ENCODE measurements at places on chromosomes 5 and 9.

- DNase-seq, result peak; percentile 29
These were observed 4.2 kb downstream of the ADAM19 start for GRCh38 chr5:157571357-157571827.

DNA sequence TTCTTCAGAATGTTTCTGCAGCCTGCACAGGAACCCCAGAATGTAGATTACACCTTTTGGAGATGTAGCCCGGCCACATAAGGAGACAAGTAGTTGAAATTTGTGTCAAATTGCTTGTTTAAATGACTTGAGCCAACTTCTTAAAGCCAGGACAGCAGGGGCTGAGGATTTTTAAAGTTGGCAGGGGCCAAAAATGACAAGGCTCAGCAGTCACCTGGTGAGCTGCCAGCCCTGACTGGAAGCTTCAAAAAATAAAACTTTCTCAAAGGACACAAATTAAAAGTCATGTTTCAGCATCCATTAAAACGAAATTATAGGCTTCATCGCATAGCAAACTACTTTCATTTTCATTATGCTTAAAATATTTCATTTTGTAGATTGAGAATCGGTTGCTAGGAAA lies 340.3 kb upstream of the WWC1 start:
- no peak for DNase-seq

- no peak for DNase-seq
These were observed 46.4 kb downstream of the FGF1 start for GRCh38 chr5:142639455-142639854.

- no peak for DNase-seq
These were observed 8.1 kb upstream of the ASB6 start for GRCh38 chr9:129649726-129650679.

GRCh38 chr5:75640826-75641225 lies 29.6 kb downstream of the ANKDD1B start:
- DNase-seq, result no peak

DNA sequence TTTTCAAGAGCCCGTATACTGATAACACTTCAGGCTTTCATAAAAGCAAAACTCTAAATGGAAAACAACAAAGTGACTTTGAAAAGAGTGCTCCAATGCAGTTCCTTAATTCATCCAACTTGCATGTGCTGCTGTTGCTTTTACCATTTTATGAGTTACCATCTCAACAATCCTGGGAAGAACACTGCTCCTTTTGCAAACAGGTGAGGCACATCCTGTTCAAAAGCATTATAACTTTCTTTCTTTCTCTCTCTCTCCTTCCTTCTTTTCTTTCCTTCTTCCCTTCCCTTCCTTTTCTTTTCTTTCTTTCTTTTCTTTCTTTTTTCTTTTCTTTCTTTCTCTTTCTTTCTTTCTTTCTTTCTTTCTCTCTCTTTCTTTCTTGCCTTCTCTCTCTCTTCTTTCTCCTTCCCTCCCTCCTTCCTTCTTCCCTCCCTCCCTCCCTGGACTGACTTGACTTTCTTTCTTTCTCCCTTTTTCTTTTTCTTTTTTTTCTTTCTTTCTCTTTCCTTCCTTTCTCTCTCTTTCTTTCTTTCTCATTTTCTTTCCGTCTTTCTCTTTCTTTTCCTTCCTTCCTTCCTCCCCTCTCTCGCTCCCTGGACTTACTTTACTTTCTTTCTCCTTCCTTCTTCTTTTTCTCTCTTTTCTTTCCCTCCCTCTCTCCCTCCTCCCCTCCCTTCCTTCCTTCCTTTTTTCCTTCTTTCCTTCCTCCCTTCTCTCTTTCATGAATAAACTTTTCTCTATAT lies 11.2 kb upstream of the PARP8 start:
- no peak for DNase-seq

DNA sequence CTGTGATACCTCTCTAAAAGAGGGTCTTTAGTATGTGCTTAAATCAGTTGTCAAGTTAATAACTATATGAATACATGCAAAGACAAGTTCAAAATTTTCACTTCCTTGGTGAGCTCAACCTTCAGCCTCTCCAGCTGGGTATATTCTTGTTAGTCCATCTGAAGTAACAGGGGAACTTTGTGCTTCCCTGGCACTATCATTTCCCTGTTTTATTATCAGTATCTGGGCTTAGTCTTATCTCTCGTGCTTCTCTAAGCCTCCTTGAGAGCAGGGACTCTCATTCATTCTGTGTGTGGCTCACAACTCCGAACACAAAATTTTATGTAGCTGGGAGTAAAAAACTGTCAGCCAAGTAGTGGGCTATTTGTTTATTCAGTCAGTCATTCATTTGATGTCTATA lies 175.9 kb upstream of the MAP3K1 start:
- no peak for DNase-seq

DNA sequence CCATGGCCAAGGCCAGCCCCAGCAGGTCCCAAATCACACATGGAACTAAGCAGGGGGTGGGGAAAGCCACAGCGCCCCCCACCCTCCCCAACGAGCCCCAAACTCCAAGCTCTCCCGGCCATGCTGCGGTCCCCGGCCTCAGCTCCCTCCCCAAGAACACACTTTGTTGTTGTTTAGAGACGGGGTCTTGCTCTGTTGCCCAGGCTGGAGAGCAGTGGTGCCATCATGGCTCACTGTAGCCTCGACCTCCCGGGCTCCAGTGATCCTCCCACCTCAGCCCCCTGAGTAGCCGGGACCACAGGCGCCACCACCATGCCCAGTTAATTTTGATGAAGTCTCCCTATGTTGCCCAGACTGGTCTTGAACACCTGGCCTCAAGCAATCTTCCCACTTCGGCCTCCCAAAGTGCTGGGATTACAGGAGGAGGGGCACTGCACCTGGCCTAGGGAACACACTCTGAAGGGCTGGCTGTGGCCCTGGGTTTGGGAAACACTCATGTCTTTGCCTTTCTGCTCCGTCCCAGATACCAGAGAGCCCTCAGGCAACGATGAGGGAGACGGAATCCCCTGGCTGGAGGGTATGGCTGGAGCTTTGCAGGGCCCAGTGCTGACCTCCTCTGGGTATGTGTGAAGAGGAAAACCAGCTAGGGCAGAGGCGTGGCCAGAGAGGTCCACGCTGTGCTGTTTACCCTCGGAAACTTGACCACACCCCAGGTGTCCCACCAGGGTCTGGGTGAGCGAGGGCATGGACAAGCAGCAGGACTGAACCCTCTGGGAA lies 53.2 kb upstream of the UBAC1 start:
- DNase-seq, result no peak

DNA sequence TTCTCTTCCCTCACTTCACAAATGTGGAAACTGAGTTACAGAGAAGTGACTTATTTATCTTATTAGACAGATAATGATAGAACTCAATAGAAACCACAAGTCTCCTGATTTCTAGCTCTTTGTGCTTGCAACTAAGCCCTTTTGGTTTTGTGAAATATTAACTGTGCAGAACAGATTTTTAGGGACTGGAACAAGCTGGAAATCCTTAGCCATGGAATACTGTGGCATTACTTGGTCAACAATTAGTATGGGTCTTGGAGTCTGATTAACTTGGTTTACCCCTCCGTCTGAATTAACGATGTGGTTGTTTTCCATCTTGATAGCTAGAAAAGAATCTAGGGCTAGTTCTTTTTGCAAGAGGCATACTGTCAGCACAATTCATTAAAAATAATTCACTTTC lies 584 bp upstream of the KLF9 start:
- no peak for DNase-seq

DNA sequence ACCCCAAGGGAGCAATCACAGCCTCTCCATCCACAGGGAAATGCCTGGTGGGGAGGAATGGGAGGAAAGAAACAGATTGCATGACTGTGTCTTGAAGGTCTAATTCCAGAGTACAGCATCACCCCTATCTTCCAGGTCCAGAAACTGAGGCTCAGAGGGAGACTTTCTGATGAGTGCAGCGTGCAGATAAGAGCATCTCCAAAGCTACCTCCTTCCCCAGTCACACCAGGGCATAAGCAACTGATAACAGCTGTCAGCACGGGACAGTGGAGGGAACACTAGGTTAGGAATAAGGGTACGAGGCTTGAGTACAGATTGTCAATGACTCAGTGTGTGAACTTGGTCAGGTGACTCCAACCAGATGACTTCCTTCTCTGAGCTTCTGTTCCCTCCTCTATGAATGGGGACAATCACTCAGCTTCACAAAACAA lies 126.9 kb downstream of the KCNIP1 start:
- no peak for DNase-seq

GRCh38 chr5:36164461-36164860 lies 12.6 kb downstream of the SKP2 start:
- no peak for DNase-seq
